ENCODE measurements at places on chromosomes 7 and 10.
A peak's percentile ranks its signal among the peaks of the same experiment; 100 is the strongest.

GRCh38 chr7:131072505-131073091 lies 255.1 kb upstream of the MKLN1 start:
- peak; percentile 87 for DNase-seq

- DNase-seq = no peak
These were observed 153.2 kb upstream of the COL1A2 start for GRCh38 chr7:94241402-94241925.

GRCh38 chr7:158395780-158396278 lies 191.8 kb downstream of the PTPRN2 start:
- peak; percentile 12 for DNase-seq

DNA sequence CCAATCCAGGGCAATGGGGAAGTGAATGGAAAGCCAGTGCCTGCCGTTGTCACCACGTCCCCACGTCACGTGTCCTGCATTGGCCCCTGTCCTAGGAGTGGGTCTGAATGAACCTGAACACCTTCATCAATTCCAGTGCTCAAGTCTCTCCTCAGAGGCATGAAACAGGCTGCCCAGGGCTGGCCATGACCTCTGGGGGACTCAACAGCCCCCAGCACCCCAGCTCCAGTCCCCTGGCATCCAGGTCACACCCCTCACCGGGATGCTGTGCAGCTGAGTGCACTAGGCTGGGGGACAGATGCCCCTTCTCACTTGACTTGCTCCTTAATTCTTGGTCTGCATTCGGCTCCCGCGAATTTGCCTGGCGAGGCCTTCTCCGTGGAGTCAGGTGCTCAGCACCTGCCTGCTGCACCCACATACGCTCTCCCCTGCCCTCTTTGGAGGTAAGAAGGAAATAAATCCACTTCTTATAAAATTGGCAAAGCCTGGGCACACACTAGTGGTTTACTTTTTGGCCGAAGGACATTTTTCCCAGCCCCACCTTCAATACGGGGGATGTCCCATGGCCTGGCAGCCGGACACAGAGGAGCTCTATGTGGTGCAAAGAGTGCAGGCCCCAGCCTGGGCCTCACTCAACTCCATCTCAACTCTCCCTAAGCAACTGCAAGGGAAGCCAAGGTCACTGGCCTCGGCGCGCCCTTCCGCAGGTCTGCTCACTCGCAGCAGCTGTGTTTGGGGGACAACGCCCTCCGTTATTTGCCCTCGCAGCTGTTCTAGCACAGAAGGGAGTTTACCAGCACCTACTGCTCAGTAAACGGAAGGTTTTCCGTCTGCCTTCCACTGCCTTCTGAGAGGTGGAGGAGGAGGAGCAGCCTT lies 77.6 kb upstream of the SHH start:
- DNase-seq = no peak

GRCh38 chr7:41763626-41764025 lies 60.7 kb upstream of the INHBA start:
- DNase-seq = no peak

DNA sequence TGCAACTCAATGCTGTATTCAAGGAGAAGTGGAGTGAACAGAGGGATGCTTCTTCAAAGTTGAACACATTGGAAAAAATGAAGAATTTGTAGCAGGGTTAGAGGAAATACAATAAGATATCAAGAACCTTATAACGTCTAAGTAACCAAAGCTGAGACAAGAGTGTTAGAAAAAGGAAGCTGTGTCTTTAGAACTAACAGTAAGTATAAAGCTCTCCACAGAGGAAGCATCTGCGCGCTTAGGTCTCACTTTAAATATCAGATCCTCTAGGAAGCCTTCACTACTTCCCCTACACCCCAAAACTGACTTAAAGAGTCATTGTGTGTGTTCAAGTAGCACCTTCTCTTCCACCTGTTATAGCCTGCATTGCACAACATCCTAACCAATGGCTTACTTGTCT lies 43.0 kb downstream of the CH25H start:
- no peak for DNase-seq

DNA sequence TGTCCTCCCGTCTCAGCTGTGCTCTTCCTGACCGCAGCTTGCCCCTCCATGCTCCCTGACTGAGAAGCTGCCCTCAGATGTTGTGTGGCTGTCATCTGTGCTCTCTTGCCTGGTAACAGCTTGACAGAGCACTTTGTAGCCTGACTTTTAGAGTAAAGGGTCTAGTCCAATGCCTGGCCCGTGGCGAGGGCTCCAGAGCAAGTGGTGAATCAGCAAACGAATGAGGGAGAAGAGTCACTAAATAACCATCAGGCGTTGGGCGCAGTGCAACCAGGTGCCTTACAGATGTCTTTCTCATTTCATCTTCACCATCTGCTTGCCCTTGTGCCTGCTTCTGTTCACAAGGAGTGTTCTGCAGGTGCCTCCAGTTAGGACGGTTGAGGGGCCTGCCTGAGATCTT lies 45.6 kb downstream of the MKI67 start:
- no peak for DNase-seq

All from NCI-H2029 (cell line).